ENCODE measurements at places on chromosomes 7 and 10.

DNA sequence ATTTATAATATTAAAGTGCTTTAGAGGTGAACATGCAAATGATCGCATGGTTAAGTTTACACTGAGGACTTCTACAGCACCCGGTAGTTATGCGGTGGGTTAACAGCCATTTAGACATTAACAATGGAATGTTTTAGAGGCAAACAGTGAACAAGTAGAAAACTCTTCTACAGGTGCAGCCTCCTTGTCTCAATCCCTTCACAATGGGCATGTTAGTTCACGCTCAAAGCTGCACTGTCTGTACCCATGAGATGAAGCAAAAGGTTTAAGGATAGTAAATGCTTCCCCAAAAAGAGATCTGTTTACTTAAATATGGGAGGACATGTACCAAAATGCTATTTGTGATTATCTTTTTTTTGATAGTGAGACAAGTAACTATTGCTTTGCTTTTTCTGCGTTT, 25.1 kb downstream of the PUS7 start:
- DNase-seq: no peak

DNA sequence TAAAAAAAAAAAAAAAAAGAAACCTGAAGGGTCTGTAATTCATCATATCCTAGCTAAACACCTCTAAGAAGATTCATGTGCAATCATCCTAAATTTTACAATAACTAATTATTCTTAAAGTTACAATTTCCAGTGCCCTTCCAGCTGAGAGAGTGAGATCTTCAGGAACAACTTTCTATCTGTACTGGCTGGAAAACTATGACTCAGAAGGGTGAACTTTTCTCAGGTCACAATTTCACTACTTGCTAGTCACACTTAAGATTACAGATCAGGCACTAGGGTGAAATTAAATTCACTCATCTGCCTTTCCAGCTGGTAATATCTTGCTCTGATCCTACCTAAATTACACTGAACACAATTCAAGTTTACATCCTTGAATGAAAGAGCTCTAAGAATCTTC, 158.8 kb downstream of the ANK3 start:
- DNase-seq: no peak

- DNase-seq: peak; percentile 64
Measured at GRCh38 chr10:32417911-32418547, 27.9 kb upstream of the CCDC7 start.

- DNase-seq: no peak
Measured at GRCh38 chr10:125555743-125556142, 127.2 kb downstream of the TEX36 start.

GRCh38 chr10:88831709-88832108, 19.9 kb downstream of the ANKRD22 start:
- no peak for DNase-seq

DNA sequence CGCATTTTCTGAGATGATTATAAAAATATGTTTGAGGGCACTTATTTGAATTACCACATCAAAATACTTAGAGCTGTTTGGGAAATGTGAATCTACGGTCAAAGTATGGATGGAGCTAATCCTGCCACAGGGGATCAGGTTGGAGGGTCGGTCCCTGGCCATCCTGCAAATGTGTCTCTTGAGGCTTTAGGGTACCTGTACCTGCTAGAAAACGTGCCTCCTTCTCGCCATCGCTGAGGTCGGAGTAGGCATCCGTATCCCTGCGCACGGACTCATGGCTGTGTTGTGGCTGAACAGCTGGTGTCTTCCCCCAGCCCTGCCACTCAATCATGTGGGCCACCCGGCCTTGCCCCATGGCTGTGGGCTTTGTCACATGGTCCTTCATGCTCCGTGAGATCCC, 3.9 kb downstream of the FAM131B start:
- no peak for DNase-seq

DNA sequence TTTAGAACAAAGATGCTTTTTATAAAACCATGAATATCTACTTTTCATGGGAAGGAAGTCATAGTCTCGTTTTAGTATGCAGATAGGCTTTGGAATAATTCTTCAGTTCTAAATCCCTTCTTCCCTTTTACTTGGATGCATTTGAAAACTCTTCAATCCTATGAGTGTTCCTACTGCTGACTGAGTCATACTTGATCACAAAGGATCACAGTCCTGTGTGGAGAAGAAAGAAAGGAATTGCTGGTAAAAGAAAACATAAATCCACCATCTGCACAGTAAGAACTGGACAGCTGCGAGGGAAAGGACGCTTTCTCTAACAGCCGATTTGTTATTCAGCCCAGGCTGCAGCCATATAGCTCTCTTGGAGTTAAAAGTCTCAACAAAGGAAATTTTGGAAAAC, 209.9 kb downstream of the SEMA3E start:
- DNase-seq: no peak

DNA sequence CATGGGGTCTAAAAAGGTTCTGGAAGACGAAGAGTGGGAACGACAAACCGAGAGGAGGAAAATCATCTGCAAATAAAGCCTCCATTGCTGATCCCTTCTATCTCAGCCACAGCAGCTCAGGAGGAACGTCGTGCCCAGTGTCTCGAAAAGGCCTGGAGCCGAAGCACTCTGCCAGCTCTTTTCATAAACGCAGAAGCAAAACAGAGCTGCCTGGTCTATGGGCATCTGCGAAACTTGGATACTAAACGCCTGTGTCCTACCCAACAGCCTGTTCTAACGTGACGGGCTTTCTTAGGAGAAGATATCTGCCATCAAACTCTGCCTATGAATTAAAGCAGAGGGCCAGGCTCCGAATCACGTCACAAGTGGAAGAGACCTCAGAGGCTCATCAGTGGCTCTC, 68.7 kb downstream of the GNA12 start:
- no peak for DNase-seq

DNA sequence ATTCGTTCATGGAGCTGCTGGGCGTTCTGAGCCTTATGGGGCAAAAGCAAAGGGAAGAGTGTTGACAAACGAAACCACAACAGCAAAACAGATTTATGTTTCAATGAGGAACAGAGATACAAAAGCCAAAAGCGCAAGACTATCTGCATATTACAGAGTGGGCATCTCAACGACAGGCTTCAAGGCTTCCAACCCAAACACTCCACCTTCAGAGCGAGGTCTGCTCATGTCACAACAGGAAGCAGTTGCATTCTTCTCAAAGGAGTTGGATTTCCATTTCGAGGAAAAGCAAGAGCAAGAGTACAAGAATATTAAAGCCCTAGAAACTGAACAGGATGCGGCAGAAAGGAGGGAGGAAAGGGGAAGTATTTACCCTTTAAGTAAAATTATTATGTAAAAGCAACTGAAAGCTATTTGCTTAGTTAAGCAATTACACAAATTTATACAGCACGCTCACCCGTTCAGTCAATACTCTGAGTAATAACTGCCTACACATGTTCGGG, 189.3 kb downstream of the ELMO1 start:
- DNase-seq: no peak

- peak; percentile 68 for DNase-seq
Measured at GRCh38 chr10:63206997-63207811, 74.1 kb downstream of the NRBF2 start.

GRCh38 chr10:5292196-5292735, 72.5 kb upstream of the UCN3 start:
- DNase-seq: no peak

- no peak for DNase-seq
Measured at GRCh38 chr10:62919776-62920175, 103.6 kb upstream of the EGR2 start.

GRCh38 chr10:96708996-96709395, 11.3 kb downstream of the PIK3AP1 start:
- no peak for DNase-seq

DNA sequence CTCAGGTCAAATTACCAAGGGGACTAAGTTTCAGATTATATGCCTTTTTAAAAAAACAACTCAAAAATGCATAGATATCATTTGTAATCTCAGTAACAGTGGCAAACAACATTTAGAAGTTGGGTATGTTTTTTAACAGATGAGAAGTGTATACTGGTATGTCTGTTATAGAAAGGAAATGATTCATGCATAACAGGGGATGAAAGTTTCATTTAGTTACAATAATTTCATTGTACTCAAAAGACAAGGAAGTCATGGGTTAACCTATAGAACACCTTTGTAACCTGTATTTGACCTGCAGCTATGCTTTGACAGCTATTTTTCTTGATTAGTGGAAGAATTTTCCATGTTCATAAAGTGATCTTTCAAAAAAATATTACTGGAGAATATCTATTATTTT, 35.4 kb upstream of the FAM133B start:
- no peak for DNase-seq

- DNase-seq: no peak
Measured at GRCh38 chr7:71563276-71563675, 431.3 kb downstream of the GALNT17 start.

GRCh38 chr10:126500185-126500584, 111.9 kb upstream of the ADAM12 start:
- DNase-seq: no peak

DNA sequence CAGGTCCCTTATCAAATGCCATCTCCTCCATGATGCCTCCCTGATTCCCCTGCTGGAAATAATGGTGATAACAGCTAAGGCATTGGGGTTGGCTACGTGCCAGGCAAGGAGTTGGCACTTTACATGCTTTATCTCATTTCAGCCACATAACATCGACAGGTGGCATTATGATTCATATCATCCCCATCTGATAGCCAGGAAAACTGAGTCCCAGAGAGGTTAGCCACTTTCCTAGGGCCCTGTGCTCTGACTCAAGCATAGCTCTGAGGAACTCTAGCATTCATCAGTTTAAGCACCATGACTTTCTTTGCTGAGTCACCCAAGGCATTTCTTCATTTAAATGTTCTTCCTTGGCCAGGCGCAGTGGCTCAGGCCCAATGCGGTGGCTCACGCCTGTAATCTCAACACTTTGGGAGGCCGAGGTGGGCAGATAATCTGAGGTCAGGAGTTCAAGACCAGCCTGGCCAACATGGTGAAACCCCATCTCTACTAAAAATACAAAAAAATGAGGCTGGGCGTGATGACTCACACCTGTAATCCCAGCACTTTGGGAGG, 6.6 kb downstream of the LEP start:
- no peak for DNase-seq

- no peak for DNase-seq
Measured at GRCh38 chr7:151311294-151311864, 30.2 kb upstream of the NUB1 start.

- DNase-seq: no peak
Measured at GRCh38 chr7:18489624-18490023, 5.9 kb upstream of the HDAC9 start.

- no peak for DNase-seq
Measured at GRCh38 chr7:104552102-104552501, 223.7 kb downstream of the LHFPL3 start.

GRCh38 chr7:136389933-136390332, 412.8 kb upstream of the MTPN start:
- no peak for DNase-seq

DNA sequence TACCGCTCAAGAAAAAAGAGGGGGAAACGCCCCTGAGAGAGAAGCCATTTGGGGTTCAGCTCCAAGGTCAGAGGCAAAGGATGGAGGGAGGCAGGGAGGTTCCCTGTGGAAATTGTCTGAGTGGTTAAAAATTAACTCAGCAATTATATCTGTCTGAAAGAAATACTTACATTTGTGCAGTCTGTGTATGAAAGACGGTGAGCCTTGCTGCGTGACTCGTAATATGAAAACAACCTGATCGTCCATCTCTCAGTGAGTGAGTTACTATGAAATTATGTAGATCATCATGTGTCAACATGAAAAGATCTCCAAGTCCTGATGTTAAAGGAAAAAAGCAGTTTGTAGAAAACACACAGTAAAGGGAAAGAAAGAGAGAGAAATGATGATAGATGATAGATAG, 67.2 kb upstream of the FAM204A start:
- no peak for DNase-seq

DNA sequence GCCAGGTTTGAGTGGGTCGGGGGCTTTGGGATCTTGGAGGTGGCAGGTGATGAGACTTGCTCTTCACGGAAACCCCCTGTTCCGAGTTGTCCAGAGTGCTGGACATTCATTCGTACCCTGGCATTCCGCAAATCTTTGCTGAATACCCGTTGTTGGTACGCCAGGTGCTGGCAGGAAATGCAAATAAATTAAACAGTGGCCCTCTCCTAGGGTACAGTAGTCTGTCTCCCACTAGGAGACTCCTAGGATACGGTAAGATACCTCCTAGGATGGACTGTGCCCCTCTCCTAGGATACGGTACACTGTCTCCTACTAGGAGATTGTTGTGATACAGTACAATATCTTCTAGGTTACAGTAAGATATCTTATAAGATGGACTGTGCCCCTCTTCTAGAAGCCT, 544 bp downstream of the SEC23IP start:
- no peak for DNase-seq

DNA sequence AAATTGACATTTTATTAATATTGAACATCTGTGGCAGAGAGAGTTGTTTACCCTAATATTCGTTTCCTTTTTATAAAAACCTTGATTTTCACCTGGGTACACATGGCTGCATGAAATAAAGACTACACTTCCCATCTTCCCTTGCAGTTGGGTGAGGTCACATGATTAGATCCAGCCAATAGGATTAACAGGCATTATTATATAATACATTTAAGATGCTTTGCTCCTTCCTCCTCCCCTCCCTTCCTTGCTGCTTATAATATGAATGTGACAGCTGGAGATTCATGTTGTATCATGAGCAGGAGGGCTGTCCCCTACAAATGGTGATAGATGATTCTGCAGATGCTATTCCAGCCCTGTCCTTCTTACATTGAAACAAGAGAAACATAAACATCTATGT, 146.6 kb downstream of the SH2D4B start:
- DNase-seq: no peak

GRCh38 chr10:35368485-35369048, 32.3 kb downstream of the CCNY start:
- no peak for DNase-seq

DNA sequence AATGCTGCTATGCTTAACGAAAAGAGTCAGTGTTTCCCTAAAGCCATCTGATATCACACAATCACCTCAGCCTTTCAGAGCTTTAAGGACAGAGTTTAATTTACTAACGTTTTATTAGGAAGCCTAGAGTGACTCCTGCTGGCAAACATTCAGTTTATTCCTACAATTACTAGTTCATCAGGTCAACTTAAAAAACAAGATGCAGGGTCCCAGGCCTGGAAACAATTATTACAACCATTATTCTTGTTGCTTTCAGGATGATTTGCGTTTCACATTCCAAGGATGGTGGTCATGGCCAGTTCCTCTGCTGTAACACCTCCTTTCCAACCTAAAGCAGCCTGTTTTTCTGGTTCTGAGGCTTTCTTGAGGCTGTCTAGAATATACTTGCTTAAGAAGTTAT, 1.5 kb upstream of the FAM53B start:
- no peak for DNase-seq

DNA sequence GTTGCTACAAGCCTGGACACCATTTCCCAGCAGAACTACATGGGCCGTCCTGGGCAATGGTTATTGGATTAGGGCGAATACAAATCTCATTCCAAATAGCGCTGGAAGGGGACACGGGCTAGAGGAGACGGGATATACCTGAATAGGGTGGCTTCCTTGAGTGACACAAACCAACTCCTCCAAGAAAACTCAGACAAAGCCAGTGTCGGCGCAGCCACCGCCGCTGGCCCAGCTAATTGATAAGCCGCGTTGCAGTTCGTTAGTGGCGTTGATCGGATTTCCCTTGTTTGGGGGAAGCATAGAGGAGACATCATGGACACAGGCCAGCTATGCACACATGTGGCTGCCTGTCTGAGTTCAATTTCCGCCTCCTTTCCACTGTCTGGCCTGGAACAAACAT, 55.7 kb downstream of the EBF3 start:
- DNase-seq: no peak

GRCh38 chr7:1809601-1810258, 139.7 kb downstream of the ELFN1 start:
- DNase-seq: no peak

GRCh38 chr7:135980665-135981180, 3.6 kb upstream of the MTPN start:
- DNase-seq: peak; percentile 76
